ENCODE measurements at places on chromosomes 13 and 19.
A peak's percentile ranks its signal among the peaks of the same experiment; 100 is the strongest.

DNA sequence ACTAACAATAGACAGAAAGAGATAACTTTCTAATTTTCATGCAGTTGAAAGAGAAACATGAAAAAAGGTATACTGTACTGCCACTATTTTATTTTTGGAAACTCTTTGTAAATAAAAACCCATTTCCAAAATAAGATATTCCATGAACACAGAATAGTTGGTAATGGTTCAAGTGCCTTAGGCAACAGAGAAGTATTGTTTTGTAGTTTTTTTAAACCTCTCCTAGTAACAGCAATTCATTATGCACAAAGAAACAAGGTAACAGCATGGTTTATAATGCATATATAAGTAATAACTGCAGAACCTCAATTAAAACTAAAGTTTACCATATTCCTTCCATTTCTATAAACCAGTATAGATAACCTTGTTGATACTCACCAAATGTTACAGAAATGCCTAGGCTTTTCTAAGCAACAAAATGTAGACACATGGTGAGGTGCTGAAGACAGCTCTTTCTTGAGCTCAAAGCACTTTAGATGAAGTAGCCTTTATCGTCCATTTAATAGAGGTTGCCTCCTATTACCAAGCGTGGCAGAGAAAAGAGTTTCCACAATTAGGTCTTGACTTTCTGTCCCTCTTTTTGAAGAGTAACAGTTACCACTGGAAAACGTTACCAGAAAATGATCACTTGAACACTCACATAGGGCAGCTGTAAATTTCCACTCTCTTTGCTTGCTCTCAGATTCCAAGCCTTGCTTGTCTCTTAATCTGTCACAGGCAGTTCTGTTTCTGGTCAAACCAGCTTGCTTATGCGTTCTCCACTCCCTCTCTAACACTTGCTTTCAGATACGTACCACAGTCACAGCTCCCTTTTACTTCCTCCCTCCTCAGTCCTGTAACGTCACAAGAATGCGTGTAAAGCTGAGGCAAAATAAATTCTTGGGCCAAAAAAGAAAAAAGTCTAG is 42.9 kb downstream of the CAB39L start:
- no peak for DNase-seq

DNA sequence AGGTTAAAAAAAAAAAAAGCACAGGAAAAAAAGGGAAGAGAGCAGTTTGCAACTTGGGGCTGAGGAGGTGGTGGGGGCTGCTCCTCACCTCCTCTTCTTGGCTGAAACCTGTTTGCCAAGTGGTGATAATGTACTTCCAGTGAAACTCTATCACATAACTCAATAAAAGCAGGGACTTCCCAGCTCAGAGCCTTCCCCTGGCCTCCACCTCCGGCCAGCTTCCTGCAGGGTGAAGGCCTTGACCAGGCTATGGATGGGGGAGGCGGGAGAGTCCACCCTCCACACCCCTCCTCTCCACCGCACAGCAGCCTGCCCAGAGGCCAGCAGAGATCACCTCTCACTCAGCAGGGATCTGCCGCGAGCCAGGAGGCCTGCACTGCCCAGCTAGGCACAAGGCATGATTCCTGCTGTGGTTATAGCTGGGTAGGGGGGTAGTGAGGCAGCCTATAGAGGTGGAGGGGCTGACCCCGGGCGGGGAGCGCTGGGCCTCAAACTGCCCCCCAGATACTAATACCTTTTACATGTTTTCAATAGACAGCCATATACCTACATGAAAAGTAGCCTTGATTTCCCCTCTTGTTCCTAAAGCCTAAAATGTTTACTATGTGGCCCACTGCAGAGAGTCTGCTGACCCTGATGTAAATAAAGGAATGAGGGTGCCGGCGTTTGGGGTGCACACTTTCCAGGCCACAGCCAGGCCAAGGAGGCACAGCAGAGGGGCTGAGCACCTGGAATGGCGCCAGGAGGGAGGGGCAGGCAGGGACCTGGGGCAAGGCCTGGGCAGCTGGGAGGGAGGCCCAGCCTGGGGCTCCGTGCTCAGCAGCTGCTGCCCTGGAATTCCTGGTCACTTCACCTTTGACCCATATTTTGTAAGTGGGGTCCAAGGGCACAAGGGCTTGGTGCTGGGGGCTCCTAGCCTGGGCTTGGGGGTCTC is 10.3 kb downstream of the ZNF787 start:
- DNase-seq = peak; percentile 93

DNA sequence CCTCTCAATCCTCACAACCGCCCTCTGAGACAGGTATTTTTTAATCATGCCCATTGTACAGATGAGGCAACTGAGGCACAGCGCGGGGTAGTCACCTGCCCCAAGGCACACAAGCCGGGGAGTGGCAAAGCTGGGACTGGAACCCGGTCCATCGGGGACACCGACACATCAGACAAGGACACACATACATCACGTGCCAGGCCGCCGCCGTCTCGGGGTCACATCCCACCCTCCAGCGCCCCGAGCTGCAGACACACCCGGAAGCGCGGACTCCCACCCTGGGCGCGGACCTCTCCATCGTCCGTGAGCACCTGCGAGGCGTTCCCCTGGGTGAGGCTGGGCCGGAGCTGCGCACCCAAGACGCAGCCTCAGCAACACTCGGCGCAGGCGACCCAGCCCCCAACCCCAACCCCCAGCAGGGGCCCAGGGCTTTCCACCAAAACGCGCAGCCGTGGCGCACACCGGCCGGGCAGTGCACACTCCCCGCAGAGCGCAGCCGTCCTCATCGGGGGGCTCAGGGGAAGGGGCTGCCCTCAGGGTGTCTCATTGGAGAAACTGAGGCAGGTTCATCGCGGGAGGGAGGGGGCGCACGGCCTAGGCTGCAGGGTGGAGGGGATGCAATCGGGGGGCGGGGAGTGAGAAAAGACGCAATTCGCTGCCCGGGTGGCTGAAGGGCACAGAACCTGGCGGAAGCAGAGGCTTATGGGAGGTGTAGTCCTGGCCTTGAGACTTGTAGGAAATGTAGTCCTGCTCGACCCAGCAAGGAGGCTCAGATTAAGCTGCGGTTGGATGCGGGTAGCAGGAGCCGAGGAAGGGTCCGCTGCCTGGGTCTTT is 1.9 kb upstream of the LMTK3 start:
- DNase-seq = peak; percentile 50

- peak; percentile 18 for DNase-seq
These were observed 51.9 kb downstream of the DNM2 start for GRCh38 chr19:10769533-10770491.

DNA sequence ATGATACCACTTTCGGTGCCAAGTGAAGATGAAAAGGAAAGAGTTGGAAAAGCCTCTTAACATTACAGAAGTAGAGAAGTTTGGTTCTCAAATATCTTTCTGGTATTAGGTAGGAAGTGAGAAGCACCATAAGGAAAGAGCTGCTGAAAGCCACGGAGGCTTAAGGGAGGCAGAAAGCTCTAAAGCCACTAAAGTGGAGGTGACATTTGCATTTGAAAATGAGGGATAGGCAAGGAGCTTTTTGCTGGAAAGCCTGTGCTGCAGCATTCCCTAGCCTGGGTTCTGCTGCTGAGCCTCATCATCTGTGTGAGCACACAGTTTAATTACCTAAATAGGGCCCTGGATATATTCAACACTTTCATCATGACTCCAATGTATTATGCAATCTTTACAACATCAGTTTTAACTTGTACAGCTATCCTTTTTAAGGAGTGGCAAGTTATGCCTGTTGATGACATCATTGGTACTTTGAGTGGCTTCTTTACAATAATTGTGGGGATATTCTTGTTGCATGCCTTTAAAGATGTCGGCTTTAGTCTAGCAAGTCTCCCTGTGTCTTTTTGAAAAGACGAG is 315.4 kb downstream of the RBM26 start:
- DNase-seq = no peak

GRCh38 chr13:26465954-26466353 is 91.5 kb upstream of the WASF3 start:
- DNase-seq = no peak

DNA sequence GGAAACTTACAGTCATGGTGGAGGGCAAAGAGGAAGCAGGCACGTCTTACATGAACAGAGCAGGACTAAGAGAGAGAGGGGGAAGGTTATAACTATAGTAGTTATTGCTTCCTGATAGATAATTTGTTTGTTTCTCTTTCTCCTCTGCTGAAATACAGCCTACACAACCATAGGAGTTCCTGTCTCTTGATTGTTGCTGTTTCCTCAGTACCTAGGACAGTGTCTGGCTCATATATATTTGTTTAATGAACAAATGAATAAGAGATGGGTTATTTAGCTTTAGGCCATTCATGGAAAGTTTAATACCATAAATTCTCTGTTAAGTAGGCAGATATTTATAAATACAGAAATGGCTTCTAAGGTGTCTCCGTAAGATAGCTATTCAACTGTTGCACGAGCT is 95.2 kb downstream of the PCCA start:
- DNase-seq = no peak

DNA sequence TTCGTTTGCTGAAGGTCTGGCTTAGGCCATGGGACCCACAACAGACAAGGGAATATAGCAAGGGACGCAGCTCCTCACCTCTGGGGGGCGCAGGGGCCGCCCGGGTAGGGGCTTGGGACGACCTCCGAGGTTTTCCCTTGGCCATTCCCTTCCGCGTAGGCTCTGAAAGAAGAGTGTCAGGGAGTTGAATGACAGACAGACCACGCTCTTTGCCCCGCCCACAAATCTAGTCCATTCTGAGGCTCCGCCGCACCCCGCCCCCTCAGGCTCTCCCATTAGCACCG is 11.4 kb upstream of the ZNF414 start:
- DNase-seq = no peak

GRCh38 chr19:21595185-21595584 is 89.8 kb downstream of the ZNF429 start:
- no peak for DNase-seq
